ENCODE measurements at places on chromosomes 11 and 22. TPM values are rescaled to one million over a fixed set of nuclear protein-coding genes. Genes with fewer than 3 reads are reported as not detected.
A peak's percentile ranks its signal among the peaks of the same experiment; 100 is the strongest.

ART1 gene
- total RNA-seq: not detected

OR51E1 gene
- total RNA-seq: not detected

DNA sequence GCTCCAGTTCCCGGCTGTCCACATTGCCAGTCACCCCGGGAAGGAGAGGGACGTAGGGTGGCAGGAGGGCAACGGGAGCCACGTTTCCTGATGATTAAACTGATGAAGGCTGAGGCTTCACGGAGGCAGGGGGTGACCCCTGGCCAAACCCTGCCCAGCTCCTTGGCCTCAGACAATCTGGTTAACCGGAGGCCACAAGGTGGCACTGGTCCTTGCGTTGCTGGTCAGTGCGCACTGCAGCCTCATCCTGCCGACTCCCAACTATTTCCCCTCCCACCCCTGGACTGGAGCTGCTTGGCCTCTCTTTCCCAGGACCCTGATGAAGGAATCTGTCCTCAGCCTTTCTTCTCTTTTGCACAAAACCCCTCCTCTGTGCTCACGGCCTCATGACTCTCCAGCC is 75.3 kb downstream of the PDE2A start:
- peak; percentile 44 for DNase-seq

OR5A1 gene
- total RNA-seq: not detected

GRCh38 chr11:71204294-71204693 is 48.1 kb downstream of the SHANK2 start:
- no peak for DNase-seq

- no peak for DNase-seq
Measured at GRCh38 chr11:65661599-65662246, 993 bp downstream of the RELA start.

ALG8 gene
- total RNA-seq: 43.9 TPM

DNA sequence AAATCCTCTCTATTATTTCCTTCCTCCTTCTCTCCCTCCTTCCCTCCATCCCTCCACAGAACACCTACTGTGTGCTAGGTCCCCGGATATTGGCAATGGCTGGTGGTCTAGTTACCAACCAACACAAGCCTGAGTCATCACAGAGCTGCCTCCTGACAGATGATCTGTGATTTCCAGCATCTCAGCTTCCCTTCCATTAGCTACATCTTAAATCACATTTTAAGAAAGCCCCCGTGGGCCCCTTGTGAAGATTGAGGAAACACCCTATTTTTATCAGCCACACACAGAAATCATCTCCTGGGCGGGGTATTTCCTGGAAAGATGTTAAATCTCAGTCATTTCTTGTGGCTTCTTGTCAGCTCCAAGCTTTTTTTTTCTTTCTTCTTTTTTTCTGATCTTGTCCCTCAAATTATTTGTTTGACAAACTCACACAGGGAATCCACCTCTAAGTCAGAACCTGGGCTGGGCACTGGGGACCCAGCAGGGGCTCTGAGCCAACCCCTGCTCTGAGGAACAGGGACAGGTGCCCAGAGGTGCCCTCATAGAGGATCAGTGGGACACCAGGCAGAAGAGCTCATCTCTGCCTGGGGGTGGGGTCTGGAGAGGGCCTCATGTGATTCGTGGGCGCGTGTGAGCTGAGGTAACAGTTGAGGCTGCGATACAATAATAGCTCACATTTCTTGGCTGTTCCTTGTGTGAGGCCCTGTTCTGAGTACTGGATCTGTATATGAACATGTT is 42.4 kb downstream of the CACNA1I start:
- no peak for DNase-seq

GRCh38 chr22:40043081-40043480 is 48.3 kb downstream of the FAM83F start:
- DNase-seq: no peak

- no peak for DNase-seq
Measured at GRCh38 chr22:17101475-17102296, 16.9 kb downstream of the IL17RA start.

GRCh38 chr11:1714908-1715885 is 18.2 kb downstream of the KRTAP5-6 start:
- DNase-seq: no peak

- DNase-seq: peak; percentile 97
Measured at GRCh38 chr11:76579056-76579751, 91.3 kb downstream of the LRRC32 start.

- DNase-seq: no peak
Measured at GRCh38 chr11:134008634-134009071, 51.9 kb upstream of the IGSF9B start.

GRCh38 chr11:46491661-46492330 is 100.2 kb upstream of the CHRM4 start:
- DNase-seq: peak; percentile 49

DNA sequence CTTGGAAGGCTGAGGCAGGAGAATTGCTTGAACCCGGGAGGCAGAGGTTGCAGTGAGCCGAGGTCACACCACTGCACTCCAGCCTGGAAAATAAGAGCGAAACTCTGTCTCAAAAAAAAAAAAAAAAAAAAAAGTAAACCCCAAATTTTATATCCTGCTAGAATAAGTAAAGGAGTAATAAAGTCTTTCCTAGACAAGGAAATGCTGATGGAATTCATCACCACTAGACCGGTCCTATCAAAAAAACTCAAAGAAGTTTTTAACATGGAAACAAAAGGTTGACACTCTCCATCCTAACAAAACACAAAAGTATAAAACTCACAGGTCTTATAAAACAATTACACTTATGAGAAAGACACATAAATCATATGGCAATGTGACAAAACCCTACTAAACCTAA is 213.9 kb downstream of the SBF2 start:
- no peak for DNase-seq

DNA sequence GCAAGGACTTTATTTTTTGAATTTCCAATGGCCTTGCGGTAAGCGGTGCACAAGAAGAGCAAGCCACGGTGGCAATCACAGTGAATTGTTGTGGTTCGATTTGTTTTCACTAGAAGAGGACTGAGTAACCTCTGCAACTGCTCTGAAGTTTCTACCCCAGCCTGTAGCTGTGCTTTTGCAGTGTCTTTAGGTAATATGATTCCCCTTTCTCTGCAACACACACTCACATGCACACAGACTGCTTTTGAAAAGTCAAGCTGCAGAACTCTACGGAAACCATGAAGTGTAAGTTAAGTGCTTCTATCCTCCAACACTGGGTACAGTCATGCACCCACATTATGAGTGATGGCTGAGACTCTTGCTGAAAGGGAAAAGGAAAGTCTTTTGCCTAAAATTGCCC is 38.4 kb downstream of the CD44 start:
- DNase-seq: no peak

- no peak for DNase-seq
Measured at GRCh38 chr11:70376621-70377020, 21.7 kb upstream of the CTTN start.

KRTAP5-1 gene
- not detected for total RNA-seq

ELMOD1 gene
- total RNA-seq: 0.53 TPM

GRCh38 chr22:17112491-17113042 is 8.6 kb downstream of the TMEM121B start:
- DNase-seq: no peak

DNA sequence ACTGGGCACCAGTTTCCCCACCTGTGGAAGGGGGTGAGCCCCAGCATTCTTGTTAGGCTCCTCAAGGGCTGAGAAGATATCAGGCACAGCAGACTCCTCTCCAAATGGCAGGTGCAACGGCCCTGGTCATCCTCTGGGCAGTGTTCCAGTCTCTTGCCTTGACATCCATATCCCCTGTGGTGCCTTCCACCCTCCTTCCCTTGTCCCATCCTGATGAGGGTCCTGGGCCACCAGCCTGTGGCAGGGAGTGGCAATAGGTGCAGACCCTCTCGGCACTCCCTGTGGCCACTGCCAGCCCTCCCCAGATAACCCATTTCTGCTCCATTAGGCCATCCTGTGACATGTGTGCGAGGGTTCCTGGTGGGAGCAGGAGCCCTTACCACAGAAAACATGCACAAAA is 78.8 kb upstream of the NECTIN1 start:
- DNase-seq: no peak

JRKL gene
- 7.6 TPM for total RNA-seq

SLCO2B1 gene
- not detected for total RNA-seq

GRCh38 chr11:13358596-13359270 is 81.1 kb downstream of the BMAL1 start:
- no peak for DNase-seq

DNA sequence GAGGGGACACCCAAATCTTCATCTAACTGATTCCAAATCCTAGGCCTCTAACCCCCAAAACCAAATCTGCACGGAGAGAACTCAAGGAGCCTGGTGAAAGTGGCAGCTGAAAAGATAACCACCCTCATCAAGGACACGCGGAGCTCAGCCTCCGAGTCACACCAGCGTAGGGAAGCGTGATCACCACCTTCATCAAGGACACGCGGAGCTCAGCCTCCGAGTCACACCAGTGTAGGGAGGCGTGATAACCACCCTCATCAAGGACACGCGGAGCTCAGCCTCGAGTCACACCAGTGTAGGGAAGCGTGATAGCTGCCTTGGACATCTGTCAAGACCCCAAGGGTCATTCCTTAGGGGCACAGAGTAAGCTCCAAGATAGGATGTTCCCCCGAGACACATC is 29.3 kb upstream of the SYT8 start:
- DNase-seq: no peak

DNA sequence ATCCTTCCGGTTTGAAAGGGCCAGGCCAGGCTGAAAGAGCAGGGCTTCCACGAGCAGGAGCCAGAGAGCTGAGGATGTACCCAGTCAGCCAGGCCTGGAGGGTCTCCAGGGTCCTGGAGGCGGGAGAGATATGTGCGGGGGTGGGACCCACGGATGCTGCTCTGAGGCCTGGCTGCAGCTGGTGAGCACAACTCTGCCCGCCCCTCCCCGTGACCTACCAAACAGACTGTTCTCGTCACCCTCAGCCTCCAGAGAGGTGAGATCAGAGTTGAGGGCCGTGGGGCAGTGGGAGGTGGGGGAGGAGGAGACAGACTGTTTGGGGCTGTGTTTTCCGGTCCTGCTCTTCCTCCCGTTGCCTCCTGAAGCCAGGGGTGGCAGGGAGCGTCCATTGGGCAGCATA is 42.2 kb downstream of the TRIOBP start:
- DNase-seq: no peak

MMP12 gene
- not detected for total RNA-seq

TMEM45B gene
- not detected for total RNA-seq

- peak; percentile 34 for DNase-seq
Measured at GRCh38 chr22:28268171-28268570, 349.1 kb upstream of the PITPNB start.

GRCh38 chr22:38298312-38299005 is 18.8 kb downstream of the CSNK1E start:
- DNase-seq: no peak

EIF3M gene
- total RNA-seq: 243 TPM

DNA sequence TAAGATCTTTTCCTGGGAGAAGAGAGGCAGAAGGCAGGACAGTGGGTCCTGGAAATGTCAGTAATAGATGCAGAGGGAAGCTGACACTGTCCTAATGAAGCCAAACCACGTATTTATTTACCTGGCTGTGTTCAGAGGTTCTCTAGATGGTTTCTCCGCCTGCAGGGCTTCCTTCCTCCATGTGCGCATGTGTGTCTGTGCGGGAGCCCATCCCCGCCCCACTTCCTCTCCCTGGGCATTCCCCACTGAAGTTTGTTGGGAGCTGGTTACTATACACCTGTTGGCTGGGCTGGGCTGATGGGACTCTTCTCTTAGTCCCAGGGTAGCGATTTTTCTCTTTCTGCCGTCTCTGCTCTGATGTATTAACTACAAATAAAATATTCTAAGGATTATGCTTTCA is 204.9 kb upstream of the TBCEL start:
- DNase-seq: no peak

LRRC10B gene
- not detected for total RNA-seq

- DNase-seq: no peak
Measured at GRCh38 chr11:15714641-15715399, 600.1 kb downstream of the INSC start.

All from endothelial cell of umbilical vein (primary cell).